AG04450 (cell line): ENCODE measurements at places on chromosomes 16 and 17.

GRCh38 chr16:29784157-29784556 is 6.1 kb downstream of the ZG16 start:
- DNase-seq: no peak

DNA sequence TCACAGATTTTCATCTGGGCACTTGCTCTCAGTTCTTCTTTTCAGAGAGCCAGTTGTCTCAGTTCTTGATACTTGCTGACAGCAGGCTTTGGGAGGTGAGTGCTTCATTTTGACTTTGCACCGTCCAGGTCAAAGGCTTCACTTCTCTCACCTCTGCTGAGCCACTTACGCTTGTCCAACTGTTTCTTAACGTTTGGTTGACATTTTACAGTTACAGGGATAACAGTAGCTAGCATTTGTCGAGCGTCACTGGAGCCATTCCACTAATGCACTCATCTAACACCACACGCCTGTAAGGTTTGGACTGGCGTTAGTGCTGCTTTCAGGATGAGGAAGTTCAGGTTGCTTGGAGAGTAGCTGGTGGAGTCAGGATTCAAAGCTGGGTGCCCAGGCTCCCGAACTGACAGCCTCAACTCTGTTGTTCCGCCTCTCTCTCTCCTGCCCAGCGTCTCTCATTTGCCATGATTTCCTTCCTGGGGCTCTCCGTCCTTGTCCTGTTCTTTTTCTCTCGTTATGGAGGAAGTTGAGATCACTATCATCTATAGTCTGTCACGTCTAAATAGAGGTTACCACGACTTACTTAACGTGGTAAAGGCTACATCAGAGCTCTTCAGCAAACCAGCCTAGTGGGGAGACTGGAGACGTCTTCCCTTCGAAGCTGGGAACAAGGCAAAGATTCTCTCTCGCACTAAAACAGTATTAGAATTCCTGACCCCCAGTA is 220.8 kb downstream of the RPTOR start:
- DNase-seq: no peak

- DNase-seq: no peak
Measured at GRCh38 chr17:38703742-38704605, 1.1 kb upstream of the MLLT6 start.

DNA sequence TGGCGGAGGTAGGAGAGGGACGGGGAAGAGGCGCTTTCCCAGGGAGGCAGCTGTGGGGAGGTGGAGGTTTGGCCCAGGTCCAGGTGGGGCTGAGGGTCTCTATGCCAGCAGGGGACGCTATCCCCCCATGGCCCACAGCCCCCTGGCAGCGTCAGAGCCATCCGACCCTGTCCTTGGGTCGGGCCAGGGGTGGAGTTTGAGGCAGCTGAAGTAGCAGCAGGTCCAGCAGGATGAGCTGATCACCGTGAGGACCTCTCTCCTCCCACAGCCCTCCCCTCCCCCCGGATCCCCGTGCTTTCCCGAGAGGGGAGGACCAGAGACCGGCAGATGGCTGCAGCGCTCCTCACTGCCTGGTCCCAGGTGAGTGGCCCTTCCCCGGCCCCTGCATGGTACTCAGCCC is 3.2 kb downstream of the ZNF205 start:
- DNase-seq: no peak

GRCh38 chr16:74771656-74772315 is 2.8 kb downstream of the FA2H start:
- DNase-seq: no peak

DNA sequence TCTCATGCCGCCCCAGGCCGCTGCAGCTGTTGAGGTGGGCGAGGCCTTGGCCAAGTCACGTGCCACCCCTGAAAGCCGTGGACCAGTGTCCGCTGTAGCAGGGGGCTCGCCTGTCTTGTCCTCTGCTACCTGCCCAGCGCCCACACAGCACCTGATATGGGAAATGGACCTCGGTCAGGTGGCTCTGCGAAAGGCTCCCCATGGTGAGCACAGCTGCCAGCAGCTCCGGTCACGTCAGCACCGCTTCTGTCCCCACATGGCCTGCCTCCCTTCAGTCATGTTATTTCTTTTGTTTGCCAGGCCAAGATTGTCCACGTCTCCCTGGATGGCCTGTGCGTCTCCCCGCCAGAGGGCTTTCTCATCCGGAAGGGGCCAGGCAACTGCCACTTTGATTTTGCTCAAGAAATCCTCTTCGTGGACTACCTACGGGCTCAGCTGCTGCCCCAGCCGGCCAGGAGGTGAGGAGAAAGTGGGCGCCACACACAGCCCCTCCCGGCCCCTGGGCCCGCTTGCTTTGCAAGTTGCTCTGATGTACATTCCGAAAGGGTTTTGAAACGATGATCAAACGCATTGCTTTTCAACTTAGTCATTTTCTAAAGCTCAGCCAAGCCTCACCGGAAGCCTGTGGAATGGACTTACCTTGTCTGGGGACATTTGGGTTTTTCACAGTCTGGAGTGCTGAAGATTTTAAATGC is 219.8 kb downstream of the KATNIP start:
- peak; percentile 32 for DNase-seq

DNA sequence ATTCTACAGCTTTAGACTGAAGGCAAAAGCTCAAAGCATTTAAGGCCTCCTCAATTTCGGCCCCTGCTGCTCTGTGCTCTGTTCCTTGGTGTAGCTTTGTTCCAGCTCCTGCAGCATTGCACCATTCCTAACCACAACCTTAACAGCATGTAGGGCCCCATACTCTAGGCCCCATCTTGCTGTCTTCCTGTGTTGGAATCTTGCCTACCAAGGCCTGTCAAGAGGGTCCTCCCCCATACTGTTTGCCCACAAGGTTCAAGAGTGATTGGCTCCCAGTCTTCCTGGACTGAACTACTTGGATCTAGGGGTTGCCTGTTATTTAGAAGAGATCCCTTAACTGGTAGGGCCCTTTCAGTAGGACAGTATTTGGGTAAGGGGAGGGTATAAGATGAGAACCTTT is 26.8 kb downstream of the TRPV2 start:
- DNase-seq: no peak
